ENCODE measurements at places on chromosomes 11 and 22.

DNA sequence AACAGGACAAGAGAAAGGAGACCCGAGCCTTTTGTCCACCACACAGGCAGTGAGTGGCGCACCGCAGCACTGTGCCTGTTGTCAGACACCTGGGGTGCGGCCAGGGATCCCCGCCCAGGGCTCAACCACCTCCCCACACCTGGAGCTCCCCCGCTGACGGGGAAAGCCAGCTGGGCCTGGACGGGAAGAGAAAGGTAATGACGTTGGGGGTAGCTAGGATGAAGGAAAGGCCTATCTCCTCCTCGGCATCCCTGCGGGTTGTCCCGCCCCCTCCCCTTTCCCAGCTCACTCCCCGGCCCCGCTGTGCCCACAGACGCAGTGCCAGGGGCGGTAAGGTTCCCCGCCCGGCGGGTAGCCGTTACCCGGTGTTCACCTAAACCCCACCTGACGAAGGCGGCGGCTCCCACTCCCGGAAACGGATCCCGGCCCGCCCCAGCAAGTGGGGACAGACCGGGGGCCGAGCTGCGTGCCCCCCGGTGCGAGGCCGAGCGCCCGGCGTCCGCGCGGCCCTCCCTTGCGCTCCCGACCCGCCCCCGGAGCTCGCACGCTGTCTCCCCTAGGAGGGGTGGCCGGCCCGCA lies 495 bp downstream of the HYOU1 start:
- DNase-seq = no peak

DNA sequence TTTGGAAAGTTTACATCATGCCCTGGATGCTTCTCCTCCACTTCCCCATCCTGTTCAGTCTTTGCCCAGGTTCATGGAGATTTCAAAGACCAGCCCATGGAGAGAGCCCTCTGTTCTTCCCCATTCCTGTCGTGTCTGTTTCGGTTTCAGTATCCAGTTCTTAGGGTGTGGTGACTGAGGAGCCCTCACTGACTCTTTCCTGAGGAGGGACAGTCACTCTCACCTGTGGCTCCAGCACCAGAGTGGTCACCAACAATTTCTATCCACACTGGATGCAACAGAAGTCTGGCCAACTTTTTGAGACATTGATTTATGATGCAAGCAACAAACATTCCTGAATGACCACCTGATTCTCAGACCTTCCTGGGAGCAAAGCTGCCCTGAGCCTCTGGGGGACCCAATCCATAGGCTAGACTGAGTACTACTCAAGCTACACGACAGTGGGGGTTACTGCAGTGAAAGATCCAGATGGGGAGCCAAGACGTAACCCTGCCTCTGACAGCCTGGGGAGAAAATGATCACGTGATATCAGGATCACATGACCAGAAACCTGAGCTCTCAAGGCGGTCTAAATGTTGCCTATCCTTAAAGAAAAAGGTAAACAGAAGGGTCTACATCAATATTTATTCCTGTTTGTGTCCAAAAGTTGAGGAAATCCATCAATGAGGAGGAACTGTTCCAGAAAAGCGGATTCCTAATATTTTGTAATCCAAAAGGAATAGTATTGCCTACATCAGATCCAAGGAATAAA lies 76.2 kb upstream of the VPREB1 start:
- DNase-seq = no peak

DNA sequence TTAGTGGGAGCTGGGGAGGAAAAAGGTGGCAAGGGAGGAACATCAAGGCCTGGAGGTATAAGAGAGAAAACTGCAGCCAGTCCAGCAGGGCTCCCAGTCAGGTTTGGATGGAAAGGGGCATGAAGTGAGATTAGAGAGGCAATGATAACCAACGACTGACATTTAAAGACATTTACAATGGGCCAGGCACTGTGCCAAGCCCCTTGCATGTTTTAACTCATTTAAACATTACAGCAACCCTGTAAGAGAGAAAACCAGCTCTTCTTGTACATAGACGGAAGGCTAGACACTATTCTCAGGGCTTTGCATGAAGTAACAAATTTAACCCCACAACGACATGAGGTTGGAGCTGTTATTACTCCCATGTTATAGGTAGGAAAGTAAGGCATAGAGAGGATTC lies 32.1 kb upstream of the PAK1 start:
- DNase-seq = no peak

- DNase-seq = no peak
Measured at GRCh38 chr11:120714438-120714837, 202.9 kb downstream of the GRIK4 start.

DNA sequence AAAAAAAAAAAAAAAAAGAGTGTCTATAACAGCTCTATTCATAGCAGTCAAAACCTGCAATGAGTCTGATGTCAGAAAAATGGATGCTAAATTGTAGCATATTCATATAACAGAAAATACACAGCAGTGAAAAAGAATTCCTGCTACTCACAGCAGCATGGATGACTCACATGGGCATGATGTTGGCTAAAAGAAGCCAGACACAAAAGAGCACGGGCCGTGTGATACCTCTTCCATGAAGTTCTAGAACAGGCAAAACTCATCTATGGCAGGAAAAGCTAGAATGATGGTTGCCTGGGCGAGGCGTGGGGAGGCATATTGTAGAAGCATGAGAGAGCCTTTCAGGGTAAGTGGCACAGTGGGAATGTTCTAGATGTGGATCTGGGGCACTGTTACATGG lies 18.9 kb downstream of the PLAAT3 start:
- DNase-seq = no peak

- no peak for DNase-seq
Measured at GRCh38 chr22:39635719-39636118, 65.2 kb downstream of the CACNA1I start.

- no peak for DNase-seq
Measured at GRCh38 chr11:61869708-61870451, 21.5 kb downstream of the FADS3 start.

- DNase-seq = no peak
Measured at GRCh38 chr11:67302571-67303131, 679 bp upstream of the SSH3 start.

DNA sequence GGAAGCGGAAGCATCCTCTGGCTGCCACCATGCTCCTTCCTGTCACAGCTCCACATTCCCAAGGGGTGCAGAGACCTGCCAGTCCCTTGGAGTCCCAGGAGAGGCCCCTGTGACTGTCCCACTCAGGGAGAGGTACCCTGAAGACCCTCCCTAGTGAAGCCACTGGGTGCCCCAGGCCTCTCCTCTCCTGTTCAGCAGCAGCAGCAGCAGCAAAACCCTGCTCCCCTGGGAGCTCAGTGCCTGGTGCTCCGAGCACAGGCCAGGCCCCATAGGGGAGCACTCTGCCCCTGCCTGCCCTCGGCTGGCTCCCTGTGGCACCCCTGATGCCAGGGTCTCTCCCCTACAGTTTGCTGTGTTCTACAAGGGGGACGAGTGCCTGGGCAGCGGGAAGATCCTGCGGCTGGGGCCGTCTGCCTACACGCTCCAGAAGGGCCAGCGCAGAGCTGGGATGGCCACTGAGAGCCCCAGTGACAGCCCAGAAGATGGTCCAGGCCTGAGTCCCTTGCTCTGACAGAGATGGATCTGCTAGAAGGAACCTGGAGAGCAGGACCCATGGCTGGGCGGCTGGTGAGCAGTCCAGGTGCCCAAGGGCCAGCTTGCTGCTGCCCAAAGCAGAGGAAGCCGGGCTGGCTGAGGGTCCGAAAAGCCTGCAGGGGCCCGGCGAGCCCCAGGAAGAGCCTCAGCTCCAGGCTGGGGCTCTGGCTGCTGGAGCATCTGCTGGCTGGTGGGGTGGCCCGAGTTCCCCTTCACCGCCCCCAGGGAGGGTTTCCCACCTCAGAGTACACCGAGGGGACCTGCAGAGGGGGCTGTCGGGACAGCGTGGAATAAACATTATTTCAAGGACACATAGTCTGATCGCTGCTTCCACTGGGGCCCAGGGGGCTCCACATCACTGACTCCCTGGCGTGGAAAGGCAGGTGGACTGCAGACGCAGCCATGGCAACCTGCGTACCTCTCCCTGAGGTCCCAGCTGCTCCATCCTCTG lies 21.3 kb downstream of the TRMU start:
- no peak for DNase-seq

- no peak for DNase-seq
Measured at GRCh38 chr22:17234144-17234623, 14.9 kb upstream of the ADA2 start.

GRCh38 chr11:132072858-132073211 lies 702.4 kb downstream of the NTM start:
- DNase-seq = no peak

GRCh38 chr22:37822079-37822833 lies 926 bp upstream of the GALR3 start:
- no peak for DNase-seq

GRCh38 chr11:46363455-46364005 lies 16.3 kb downstream of the DGKZ start:
- no peak for DNase-seq

- peak; percentile 26 for DNase-seq
Measured at GRCh38 chr11:133927690-133928627, 28.8 kb downstream of the IGSF9B start.

DNA sequence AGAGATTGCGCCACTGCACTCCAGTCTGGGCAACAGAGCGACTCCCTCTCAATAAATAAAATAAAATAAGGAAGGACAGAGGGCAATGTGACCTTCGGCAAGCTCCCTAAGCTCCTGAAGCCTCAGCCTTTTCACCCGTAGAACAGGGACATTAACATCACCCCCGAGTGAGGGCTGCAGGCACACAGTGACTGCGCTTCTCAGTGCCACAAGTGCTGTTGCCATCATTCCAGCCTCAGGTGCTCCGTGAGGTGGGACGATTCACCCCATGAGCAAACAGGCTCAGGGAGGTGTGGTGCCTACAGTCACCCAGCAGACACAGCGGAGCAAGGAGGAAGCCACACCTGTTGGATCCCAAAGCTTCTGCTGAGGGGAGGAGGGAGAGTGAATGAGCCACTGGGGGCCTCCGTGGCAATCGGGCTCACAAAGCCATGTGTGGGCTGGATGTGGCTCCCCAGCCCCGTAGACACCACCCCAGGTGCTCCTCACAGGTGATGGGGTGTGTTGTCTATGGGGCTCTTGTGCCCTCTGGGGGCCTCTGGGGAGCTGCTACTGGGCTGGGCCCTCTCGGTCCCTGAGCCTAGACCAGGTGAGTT lies 9.1 kb upstream of the TCF20 start:
- no peak for DNase-seq

GRCh38 chr11:22702031-22702430 lies 35.6 kb downstream of the GAS2 start:
- no peak for DNase-seq

GRCh38 chr11:128803449-128804245 lies 63.4 kb downstream of the KCNJ1 start:
- no peak for DNase-seq
